ENCODE measurements at places on chromosomes 7 and 10.

DNA sequence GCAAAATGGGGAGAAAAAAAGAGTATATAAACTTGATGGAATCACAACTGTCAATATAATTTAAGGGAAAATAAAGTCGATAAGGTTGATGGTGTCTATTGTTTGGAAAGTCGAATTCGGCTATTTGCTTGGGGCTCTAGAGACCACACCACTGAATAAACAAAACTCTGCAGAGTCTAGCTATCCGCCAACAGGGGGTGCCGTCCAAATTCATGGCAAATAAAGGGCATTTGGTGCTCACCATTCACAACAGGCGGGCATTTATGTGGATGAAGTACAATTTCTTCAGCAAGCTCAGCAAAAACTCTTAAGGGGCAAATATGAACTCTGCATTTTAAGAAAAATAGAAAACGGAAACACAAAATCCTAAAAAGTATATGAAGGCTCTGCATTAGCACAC is 23.3 kb downstream of the CD36 start:
- no peak for DNase-seq

- DNase-seq: no peak
Measured at GRCh38 chr10:37314350-37314749, 189.0 kb downstream of the ANKRD30A start.

- no peak for DNase-seq
Measured at GRCh38 chr7:148625342-148625741, 34.8 kb downstream of the C7orf33 start.

GRCh38 chr10:92690211-92690914 is 608 bp downstream of the HHEX start:
- peak; percentile 44 for DNase-seq

DNA sequence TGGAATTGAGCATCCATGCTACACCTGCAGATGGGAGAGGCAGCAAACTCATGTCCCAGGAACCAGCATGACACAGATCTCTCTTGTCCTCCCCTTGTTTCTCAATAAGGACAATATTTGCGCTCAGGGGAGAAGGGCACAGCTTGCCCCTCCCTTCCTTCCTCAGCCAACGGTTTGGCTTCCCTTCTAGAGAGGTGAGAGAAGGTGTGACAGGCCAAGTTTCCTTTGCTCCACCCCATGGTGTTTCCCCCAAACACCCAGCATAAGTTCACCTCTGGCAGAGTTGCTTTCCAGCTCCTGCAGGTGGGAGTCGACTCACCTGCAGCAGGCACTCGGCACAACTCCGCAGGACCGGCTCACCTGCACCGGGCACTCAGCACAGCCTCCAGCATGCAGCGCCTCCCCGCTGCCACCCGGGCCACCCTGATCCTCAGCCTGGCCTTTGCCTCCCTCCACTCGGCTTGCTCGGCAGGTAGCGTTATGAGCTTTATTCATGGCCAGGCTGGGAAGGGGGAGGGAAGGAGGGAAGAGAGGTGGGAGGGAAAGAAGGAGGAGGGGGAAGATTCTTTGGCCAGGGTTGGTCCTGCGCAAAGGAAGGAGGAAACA is at the start of the genes ATP6V0A4 and TMEM213:
ATP6V0A4 (minus strand) TSS at position 482 of the 606 bp plus-strand sequence. CDS start 26,949 bp downstream, outside the sequence.
TMEM213 (plus strand) TSS at position 280 of the 606 bp plus-strand sequence; CDS start at position 391, 111 bp downstream.
- DNase-seq: peak; percentile 89

DNA sequence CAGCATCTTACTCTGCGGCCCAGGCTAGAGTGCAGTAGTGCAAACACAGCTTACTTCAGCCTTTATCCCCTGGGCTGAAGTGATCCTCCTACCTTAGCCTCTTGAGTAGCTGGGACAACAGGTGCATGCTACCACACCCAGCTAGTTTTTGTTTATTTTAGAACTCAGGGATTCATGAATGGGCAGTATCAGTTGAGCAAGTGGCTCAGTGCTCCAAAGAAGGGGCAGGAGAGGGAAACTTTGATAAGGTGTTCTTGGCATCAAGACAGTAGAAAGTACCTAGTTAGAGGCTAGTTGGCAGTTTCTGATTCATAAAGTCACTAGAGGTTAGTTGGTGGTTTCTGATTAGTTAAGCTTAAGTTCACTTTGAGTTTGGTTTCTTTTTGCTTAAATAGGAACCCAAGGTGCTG is 18.4 kb downstream of the TRIM24 start:
- DNase-seq: no peak

DNA sequence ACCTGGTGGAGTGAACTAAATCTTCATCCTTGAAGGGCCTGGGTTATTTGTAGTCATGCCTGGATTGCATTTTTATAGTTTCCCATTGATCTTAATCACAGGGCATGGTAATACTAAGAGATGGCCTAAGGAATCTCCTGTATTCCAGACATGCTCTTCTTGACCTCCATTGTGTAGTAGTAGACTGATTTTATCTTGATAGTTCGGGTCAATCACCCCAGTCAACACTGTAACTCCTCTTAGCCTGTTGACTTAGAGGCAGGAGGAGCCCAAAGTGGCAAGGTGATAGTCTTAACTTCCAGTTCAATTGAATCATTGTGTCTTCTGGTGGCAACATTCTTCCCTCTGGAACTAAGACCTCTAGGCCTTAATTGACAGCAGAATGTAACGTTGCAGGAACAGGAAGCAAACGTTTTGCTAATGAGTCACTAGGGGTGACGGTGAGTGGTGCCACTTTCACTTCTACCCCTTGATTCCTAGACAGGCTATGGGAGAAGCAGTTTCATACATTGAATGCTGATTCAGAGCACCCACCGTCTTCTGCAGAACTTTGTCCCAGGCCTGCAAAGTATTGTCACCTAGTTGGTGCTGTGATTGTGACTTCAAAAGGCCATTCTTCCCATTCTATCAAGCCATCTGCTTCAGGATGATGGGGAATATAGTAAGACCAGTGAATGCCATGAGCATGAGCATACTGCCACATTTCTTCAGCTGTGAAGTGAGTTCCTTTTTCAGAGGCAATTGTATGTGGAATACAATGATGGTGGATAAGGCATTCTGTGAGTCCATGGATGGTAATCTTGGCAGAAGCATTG is 24.0 kb upstream of the PAPSS2 start:
- DNase-seq: no peak

DNA sequence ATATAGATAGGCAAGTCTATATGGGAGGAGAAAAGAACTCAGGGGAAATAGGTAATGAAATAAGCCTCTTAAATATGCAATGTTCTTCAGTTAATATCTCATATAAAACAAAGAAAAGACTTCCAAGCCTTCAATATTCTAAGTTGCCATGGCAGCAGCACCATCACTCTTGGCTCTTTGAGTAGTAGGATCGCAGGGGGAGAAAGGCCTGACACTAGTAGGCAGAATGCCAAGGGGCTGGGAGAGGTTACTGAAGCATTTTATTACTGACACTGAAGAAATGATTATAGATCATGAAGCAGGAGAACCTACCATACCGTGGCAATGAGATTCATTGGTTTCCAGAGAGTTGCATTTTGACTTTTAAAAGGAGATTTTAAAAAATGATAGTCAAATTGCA is 193.9 kb downstream of the NXPH1 start:
- DNase-seq: no peak

DNA sequence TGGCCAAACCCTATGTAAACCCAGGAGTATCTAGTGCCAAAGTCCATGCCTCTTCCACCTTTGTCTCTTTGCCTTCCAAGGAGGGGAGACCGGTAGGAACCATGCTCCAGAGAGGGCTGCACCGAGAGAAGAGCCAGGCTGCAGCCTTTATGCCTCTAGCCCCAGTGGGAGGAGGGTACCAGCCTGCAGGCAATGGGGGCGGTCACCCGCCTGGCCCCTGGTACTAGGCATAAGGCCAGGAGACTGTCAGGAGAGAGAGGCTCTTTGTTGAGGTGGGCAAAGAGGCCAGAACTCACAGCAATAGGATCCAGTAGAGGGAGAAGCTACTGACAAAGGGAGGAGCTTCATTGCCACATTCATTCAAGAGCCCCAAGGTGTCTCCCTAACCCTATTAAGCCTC is 146.6 kb upstream of the PDE1C start:
- no peak for DNase-seq

DNA sequence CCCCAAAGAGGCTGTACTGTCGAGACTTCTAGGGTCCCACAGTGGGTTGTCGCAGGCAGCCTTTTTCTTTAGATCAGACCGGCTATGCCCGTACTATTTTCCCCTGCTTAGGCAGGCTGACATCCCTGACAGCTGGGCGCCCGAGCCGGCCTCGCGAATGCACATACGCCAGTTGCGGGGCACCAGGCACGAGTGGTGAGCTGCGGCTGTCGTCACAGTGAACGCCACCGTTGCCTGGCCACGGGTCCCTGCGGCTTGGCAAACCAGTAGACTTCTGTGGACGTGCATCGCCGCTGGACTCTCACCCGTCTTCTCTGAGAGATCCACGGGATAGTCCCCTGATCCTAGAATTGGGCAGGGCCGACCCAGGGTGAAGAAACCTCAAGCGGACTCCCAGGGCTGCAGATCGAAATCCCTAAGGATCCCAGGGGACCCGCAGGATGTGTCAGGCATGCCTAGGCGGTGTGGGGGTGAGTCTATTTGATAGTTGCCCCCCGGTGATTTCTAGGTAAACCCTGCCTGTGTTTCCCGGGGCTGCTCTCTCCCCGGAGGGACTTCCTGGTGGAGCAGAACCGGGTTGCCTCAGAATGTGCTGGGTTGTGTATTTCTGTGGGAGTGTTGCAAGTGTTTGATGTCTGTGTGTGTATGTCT is 33.0 kb upstream of the ZNF273 start:
- peak; percentile 14 for DNase-seq

- DNase-seq: no peak
Measured at GRCh38 chr10:7788639-7789286, 786 bp downstream of the ATP5F1C start.

GRCh38 chr7:100034871-100035510 is 14.6 kb upstream of the ZSCAN21 start:
- DNase-seq: no peak

DNA sequence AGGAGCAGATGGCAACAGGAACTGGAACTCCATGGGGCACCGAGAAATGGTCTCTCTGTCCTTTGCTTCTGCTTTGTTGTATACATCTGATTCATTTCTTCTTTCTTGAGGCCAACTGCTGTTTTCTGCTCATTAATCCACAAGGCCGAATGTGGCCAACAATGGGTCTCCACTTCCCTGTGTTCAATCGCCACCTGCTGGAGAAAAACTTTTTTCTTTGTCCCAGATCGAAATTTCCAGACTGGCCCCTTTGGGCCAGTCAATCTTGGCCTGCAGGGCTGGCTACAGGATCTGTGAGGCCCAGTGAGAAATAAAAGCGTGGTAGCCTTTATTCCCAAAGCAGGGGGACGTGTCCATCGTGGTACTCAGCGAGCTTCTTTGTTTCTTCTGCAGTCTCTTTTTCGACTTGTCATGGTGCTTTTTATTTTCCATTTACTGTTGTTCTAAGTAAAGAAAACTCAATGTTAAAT is 58.8 kb downstream of the PARP12 start:
- peak; percentile 62 for DNase-seq

DNA sequence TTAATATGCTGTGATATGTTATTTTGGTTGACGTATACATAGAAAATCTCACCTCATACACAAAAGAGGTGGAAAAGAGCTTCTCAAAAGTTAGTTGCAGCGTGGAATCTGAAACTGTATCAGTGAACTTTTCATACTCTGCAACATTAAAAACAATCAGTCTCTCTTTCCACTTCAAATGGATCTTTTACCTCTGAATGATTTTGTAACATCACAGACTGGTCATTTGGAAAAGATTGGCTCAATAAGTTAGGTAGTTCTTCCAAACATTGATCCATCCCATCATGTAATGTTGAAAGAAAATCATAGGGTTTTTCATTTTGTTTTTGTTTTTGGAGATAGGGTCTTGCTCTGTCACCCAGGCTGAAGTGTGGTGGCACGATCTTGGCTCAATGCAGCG is 131.1 kb downstream of the AHR start:
- no peak for DNase-seq

DNA sequence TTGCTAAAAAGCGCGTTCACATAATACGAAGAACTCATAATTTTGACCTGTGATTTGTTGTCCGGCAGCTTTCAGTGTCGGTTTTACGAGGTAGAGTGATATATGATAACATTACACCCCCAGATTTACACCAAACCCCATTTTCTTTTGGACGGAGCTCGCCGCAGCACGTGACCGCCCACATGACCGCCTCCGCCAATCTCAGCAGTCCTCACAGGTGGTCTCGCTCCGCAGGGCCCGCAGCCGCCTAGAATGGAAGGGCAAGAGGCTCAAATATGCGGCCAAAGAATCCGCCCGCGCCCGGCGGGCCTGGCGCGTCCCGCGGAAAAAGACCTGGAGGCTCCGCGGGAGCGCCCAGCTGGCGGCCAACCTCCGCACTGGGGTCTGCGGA is at the start of gene HOXA7:
HOXA7 (minus strand) TSS at position 168 of the 391 bp plus-strand sequence; CDS start at position 38, 130 bp downstream.
- DNase-seq: peak; percentile 80

GRCh38 chr7:145030754-145031153 is 194.9 kb upstream of the TPK1 start:
- DNase-seq: peak; percentile 36

- no peak for DNase-seq
Measured at GRCh38 chr7:54995610-54996363, 23.0 kb upstream of the EGFR start.

DNA sequence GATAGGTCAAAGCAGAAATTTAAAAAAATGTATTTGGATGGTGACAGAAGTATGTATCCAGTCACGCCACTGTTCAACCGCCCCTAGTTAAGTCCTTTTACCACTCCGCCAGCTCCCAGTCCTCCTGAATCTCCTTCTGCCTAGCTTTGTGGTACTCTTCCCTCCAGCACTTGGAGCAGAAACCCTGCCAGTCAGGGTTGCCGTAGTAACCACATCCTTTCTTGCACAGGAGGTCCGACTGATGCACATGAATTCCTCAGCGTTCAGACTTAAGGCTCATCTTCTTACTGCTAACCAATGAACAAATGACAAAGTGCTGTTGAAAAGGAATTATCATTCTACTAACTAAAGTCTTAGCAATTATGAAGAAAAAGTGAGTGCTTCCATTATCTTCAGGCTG is 175.3 kb upstream of the KCTD7 start:
- DNase-seq: no peak

- DNase-seq: no peak
Measured at GRCh38 chr10:124146483-124146882, 53.1 kb upstream of the CHST15 start.

- no peak for DNase-seq
Measured at GRCh38 chr10:92146107-92146506, 144.8 kb downstream of the CPEB3 start.

- no peak for DNase-seq
Measured at GRCh38 chr7:94633687-94634086, 22.2 kb downstream of the SGCE start.

DNA sequence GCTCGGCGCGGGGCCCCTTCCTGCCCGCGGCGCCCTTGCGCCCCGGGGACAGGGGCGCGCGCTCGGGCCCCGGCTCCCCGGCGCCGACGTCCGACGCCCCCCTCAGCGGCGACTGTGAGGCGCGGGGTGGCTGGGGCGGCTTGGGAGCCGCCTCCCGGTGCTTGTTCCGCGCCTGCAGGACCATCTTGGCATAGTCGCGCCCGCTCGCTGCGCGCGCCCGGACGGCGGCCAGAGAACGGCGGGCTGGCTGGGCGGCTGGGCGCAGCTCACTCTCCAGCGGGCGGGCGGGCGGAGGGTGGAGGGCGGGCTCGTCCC is at the start of gene DPY19L1:
DPY19L1 (minus strand) TSS at position 275 of the 315 bp plus-strand sequence; CDS start at position 184, 91 bp downstream.
- DNase-seq: no peak

GRCh38 chr10:22764639-22765038 is 50.3 kb upstream of the PIP4K2A start:
- DNase-seq: no peak

DNA sequence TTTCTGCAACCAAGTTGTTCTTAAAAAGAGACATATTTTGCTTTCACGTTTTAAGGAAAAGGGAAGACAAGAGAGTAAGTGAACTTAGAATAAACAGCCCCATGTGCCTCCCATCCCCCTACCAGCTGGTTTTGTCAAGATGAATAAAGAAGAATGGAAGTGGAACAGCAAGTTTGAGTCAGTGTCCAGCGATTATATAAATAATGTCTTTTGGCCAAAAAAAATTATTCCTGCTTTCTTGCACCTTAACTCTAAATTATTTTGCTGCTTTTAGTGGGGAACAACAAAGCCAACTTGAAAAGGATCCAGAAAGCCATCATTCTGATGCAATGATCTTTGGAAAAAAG is 82.4 kb upstream of the TRIL start:
- no peak for DNase-seq
